GM12878 (cell line): ENCODE measurements at places on chromosomes 2 and 18. TPM values are rescaled to one million over a fixed set of nuclear protein-coding genes. Genes with fewer than 3 reads are reported as not detected.

The KIF5C gene
- total RNA-seq = 0.37 and 0.49 TPM in 2 replicates

The CERS6 gene
- 15.3 and 17.0 TPM in 2 replicates for total RNA-seq

The WDR75 gene
- total RNA-seq = 50.5 and 56.7 TPM in 2 replicates

The KANSL1L gene
- 4.3 and 4.5 TPM in 2 replicates for total RNA-seq

The ASXL3 gene
- total RNA-seq = 0.15 TPM in 1 of 2 replicates, not detected in the other

The CTNNA2 gene
- total RNA-seq = 5.2 and 7.6 TPM in 2 replicates

The LYPD6B gene
- 1.9 and 3.3 TPM in 2 replicates for total RNA-seq

The SLC30A3 gene
- not detected in 2 replicates for total RNA-seq
